Mesenchymal stem cell (in vitro differentiated cells and primary cell): ENCODE measurements at places on chromosomes 16 and 17.
A peak's percentile ranks its signal among the peaks of the same experiment; 100 is the strongest.

DNA sequence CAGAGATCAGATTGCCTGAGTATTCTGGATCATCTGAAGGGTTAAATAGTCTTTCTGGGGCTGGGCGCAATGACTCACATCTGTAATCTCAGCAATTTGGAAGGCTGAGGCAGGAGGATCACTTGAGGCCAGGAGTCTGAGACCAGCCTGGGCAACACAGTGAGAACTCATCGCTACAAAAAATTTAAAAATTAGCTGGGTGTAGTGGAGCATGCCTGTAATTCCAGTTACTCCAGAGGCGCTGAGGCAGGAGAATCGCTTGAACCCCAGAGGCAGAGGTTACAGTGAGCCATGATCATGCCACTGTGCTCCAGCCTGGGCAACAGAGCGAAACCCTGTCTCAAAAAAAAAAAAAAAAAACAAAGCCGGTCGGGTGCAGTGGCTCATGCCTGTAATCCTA is 15.7 kb downstream of the MVP start:
- DNase-seq = no peak

DNA sequence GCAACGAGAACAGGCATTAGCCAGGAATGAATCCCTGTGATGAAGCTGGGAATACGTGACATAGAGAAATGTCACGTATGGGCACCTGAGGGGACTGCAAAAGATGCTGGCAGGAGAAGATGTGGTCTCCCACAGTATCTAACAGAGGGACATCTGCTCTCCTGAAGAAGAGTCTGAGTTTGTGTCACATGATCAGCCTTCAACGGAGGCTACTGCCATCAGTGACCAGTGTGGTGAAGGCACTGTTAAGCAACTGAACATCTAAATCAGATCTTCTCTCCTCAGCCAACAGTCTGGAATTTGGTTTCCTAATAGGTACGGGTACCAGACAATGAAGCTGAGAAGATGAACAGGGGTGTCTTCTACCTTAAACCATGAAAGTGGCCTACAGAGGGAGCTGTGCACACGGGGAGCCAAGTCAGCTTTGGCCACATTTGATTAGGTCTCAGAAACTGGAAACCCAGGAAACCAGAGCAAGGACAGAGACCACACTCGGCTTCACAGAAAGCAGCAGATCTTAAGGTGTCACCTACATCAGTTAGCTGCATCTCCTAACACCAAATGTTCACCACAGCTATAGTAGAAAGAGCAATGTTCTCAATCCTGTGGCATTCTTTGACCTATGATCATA is 41.8 kb downstream of the BRD7 start:
- peak; percentile 44 for DNase-seq

DNA sequence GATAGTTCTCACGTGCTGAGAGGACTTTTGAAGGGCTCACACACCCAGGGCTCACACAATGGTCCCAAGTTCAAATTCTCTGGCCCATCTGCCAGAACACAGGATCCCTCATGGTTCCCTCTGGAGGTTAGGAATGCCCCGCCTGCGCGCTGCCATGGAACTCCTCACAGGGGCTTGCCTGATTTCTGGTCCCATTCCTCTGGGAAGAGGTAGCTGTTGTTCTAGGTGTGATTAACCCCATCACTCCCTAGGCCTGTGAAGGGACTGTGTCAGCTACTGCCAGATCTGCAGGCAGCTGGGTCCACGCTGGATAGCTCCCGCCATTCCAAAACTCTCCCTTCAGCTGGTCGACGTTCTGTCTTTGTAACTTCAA is 2.3 kb upstream of the ARMC5 start:
- DNase-seq = no peak

DNA sequence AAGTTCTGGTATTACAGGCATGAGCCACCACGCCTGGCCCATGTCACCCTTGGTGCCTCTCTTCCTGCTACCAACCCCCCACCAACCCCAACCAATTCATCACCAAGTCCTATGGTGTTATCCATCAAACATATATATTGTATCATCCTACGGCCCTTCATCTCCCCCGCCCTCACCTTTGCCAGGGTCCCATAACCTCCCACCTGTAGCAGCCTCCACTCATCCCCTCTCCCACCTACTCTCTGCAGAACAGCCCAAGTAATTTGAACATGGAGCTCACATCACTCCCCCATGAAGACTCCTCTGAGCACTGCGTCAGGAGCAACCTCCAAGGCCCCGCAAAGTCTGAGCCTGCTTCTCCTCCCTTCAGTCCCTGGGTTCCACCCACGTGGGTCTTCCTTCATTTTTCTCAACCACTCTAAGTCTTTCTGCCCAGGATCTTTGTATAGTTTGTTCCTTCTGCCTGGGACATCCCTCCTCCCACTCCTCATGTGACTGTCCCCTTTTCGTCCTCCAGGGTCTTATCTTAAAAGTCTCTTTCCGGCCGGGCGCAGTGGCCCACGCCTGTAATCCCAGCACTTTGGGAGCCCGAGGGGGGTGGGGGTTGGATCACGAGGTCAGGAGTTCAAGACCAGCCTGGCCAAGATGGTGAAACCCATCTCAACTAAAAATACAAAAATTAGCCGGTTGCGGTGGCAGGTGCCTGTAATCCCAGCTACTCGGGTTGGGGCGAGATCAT is 7.0 kb upstream of the HID1 start:
- DNase-seq = no peak

DNA sequence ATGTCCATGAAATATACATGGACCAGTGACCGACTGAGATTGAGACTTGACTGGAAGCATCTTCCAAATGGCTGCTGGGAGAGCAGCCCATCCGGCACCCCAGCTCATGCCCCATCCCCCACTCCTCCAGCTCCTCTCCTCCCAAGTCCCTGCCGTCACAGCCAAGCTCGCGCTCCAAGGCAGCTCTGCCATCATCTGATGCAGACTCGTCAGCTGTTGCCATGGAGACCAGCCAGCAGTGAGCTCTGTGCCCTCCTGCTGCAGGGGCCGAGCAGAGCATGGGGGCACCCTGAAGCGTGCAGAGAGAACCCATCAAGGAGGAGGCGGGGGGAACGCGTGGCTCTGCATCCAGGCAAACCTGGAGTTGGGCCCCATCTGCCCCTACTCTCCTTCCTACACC is 74.5 kb upstream of the TNRC6C start:
- peak; percentile 26 for DNase-seq

GRCh38 chr17:63071797-63072196 is 105.8 kb downstream of the TANC2 start:
- DNase-seq = no peak

DNA sequence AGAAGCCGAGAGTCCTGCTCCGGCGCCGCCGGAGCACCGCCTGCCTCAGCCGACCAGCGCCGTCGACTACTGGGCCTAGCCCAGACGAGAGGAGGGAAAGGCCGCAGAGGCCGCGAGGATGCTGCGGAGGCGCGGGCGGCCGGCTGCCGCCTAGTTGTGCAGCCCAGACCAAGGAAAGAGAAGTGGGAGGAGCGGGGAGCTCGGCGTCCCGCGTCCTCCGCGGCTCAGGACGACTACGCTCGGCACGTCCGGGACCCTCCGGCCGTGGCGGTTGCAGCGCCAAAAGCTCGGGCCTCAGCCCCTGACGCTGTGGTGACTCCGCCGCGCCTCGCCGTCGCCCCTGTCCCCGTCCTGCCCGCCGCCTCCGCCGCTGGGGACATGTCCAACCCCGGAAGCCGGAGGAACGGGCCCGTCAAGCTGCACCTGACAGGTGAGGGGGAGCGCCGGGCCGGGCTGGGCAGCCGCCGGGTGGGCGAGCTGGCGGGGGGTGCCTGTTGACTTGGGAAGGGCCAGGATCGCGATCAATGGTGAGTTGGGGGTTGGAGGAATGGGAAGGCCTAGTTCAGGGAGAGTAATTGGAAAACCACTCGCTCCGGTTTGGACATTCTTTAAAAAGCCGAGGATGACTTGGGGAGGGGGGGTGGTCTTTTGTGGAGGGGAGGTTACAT is 37.7 kb downstream of the RNF135 start:
- peak; percentile 75 for DNase-seq

DNA sequence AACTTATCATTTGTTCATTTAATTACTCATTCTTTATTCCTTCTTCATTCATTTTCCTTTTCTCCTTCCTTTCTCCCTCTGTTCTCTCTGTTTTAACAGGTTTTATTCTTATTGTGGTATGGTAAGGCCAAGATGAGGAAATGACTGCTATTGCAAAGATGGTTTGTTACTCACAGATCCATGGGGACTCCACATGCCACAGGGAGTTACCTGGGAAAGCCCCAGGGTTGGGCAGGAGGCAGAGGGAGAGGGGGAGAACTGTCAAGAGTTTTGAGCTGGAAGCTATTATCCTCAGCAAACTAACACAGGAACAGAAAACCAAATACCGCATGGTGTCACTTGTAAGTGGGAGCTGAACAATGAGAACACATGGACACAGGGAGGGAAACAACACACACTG is 453.3 kb downstream of the WWOX start:
- no peak for DNase-seq

GRCh38 chr17:45129940-45130680 is 2.2 kb downstream of the PLCD3 start:
- DNase-seq = peak; percentile 53

- no peak for DNase-seq
Measured at GRCh38 chr17:78715000-78715771, 66.9 kb downstream of the CYTH1 start.

GRCh38 chr17:77873500-77874302 is 84.8 kb upstream of the TNRC6C start:
- DNase-seq = no peak

GRCh38 chr17:13197586-13197985 is 179.8 kb upstream of the ELAC2 start:
- no peak for DNase-seq

DNA sequence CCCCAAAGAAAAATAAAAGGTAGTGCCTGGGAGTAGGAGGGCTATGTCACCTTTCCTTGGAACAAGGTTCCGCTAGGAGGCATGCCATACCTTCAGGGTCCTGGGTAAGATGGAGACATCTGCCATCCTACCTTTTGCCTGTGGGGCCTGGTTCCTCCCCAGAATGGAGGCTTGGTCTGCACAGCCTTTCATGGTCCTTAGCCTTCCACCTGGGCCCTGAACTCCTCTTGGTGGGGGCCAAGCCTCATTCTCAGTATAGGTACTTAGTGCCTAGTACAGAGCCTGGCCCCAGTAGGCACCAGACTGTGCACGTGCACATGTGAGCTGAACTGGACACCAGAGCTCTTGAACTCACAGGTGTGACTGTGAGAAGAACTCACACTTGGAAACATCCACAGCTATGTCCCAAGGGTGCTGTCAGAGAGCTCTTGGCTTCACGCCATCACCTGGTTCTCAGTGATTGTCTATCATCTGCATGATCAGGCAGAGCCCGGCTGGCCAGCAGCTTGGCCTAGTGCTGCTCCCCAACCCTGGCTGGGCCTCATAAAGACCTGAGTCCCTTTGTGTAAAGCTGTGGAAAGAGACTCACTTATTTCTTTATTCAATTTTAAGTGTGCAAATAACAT is 143.2 kb downstream of the SOCS1 start:
- DNase-seq = no peak

GRCh38 chr16:9409560-9410493 is 318.4 kb downstream of the HAPSTR1 start:
- no peak for DNase-seq

DNA sequence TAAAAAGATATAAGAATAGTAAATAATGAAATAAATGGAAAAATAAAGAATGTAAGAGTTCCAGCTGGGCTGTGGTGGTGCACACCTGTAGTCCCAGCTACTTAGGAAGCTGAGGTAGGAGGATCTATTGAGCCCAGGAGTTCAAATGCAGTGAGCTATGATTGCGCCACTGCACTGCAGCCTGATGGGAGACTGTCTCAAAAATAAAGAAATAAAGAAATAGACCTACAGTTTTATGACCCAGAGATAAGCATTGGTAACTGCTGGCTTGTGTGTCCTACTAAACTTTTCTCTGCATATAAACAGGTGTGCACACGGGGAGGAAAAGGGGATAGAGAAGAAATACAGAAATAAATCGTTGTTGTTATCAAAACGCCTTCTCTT is 7.8 kb upstream of the PDP2 start:
- DNase-seq = peak; percentile 9

DNA sequence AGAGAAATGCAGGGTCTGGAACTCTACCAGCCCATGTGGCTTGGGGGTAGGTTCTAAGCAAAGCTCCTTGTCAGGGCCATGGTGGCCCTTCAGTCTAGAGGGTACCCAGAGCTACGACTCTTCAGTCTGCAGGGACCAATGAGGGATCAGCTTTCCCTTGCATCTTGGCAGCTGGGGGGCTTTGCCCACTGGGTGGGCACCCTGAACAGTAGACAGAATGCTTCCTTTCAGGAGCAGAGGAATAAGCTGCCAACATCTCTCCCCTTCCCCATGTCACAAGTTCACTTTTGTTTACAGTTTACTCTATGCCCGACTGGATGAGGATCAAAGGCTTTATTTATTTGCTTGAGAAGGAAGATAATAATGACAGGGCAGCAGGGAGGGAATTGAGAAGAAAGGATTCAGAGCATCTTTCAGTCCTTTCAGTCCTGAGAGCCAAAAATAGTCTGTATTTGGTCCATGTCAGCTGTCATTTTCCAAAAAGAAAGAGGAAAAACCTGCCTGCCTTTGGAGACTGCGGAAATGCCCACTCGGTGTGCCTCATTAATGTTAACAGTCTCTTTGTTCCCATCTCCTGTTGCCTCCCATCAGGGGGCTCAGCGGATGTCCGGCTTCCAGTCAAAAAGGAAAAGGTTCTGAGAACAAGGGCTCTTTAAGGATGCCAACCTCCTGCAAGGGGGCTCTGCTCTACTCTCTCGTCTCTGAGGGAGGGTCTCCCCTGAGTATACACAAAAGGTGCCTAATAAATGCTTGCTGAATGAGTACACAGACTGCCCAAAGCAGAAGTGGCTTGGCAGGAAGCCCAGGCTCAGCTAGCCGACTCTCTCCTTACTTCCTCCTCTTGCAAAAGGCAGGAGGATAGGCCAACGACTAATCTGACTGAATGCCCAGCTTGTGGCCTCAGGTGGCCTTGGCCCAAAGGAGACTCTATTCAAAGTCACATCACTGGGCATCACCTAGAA is 17.1 kb downstream of the TRAF4 start:
- peak; percentile 48 for DNase-seq

GRCh38 chr16:57236022-57236350 is 9.1 kb upstream of the ARL2BP start:
- no peak for DNase-seq

- DNase-seq = no peak
Measured at GRCh38 chr17:74150428-74151025, 53.0 kb upstream of the RPL38 start.

DNA sequence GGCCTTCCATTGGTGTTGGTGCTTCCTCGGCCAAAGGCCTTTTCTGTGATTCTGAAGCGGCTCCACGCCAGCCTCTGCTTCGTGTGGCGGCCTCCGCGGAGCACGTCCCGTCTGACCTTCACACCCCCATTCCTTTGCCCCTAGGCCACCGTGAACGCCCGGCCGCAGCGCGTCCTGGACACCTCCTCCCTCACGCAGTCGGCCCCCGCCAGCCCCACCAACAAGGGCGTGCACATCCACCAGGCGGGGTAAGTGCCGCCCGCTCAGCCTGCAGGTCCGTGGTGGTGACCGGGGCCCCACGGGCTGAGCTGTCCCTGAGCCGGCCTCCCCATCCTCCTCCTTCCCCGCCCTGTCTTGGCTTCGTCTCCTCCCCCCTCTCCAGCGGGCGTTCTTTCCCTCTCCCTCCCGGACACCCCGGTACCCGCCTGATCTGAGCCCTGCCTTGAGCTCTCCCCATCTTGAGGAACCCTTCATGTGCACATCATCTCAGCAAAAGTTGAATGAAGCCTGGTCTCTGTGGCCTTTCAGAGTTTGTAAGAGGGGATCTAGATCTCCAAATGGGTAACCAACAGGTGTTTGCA is 69.0 kb upstream of the CHMP6 start:
- DNase-seq = no peak

GRCh38 chr16:12258861-12259645 is 282.5 kb downstream of the SNX29 start:
- no peak for DNase-seq
